Anterior cingulate cortex (tissue), 58 donors: ENCODE measurements at places on chromosomes 5 and 9.

GRCh38 chr9:16315720-16316119 lies 554.8 kb downstream of the BNC2 start:
- DNase-seq = no peak

GRCh38 chr5:73668017-73668416 lies 42.0 kb downstream of the ARHGEF28 start:
- no peak for DNase-seq

DNA sequence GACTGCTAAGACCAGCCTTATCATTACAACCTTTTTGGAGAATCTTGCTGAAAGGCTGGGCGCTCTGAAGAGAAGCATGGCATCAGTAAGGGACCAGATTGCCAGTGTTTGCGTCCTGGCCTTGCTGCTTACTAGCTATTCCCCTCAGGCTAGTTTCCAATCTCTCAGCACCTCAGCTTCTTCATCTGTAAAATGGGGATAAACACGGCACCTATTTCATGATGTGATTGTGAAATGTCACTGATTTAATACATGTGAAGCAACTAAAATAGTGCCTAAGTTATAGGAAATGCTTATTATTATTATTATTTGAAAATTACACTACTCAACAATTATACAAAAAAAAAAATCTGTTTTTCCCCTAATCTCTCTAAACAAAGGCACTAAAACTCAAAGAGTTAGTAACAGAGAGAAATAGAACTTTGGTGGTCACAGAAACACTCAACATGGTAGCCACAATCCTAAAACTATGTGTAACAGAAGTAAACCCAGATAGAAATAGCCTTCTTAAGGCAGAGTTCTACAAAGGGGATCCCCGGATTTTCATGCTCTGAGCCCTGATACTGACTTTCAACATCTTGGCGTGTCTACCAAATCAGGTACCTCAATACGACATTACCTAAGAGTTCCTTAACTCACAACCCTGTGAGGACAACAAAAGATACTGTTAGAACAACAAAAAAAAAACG lies 62.0 kb downstream of the ENC1 start:
- no peak for DNase-seq

GRCh38 chr5:14594378-14595074 lies 12.9 kb downstream of the OTULINL start:
- DNase-seq = no peak

GRCh38 chr9:98450496-98450895 lies 195.0 kb upstream of the TBC1D2 start:
- no peak for DNase-seq

- no peak for DNase-seq
Observed at GRCh38 chr9:93676310-93677047, 100.1 kb downstream of the PHF2 start.

GRCh38 chr5:61319388-61320146 lies 12.5 kb upstream of the ZSWIM6 start:
- no peak for DNase-seq

DNA sequence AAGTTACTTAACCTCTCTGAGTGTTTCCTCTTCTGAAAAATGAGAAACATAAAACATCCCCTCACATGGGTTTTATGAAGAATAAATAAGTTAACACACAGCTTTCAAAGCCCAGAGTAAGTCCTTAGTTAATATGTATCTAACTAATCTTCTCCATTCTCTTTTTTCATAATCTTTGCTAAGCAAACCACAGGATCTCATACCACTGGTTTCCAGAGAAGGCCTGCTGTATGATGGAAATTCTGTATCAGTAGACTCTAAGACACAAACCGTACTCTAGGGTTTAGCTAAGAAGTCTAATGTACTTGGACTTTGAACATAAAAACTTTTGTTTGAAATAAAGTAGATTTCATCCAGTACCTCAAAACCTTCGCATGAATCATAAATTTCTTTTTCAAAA lies 307.9 kb downstream of the SPOCK1 start:
- DNase-seq = no peak

DNA sequence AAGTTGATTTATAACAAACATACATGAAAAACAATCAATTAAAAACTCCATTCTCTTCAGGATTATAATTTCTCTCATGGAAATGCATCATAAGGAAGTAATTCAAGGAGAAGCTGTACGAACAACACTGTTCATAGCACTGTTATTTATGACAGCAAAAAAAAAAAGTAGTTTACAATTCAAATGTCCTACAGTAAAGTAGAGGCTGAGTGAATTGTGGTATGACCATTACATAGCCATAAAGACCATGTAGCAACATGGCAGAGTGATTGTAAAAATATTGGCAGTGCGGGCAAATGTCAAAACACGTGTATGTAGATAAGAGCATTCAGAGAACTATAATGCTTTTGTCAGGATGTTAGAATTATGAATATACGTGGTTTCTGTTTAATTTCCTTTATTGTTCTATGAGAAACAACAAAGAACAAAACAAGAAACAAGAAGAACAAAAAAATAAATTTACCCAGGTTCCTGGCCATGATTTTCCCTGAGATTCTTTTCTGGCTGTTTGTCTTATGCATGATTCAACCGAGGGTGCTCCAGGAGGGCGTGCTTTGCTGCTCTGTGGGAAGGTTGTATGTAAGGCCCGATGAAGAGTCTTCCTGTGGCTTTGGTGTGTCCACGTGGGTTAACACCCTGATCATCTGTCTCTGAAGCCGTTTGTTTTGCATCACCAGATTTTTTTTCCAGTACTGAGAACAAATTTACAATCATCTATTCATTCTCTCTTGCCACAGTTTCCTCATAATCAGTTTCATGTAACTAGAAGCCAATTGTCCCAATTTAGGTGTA lies 28.8 kb downstream of the GCNT4 start:
- DNase-seq = no peak

DNA sequence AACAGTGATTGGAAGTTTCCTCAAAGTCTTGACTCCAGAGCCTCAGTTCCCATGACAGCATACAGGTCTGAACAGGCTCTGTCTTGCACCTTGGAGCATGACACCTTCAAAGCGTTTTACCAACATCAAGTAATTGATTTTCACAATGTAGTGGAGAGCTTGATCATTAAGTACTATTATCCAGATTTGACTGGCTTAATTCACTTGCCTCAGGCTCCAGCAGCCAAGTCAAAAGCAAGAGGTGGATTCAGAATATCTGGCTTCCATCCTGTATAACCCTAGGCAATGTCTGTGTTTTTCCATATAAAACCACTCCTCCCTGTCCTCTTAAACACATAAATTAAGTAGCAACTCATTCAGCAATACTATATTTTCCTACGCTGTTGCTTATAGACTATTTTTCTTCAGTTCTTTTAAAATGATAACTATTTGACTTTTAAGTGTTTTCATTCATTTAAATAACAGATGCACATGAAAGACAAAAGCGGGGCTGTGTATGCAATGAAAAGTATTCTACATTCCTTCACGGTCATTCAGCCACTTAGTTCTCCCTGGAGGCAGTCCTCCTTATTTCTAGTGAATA lies 150.8 kb upstream of the RANBP3L start:
- no peak for DNase-seq
